ENCODE measurements at places on chromosomes 6 and 20.

GRCh38 chr6:104162036-104162669 lies 697.6 kb downstream of the HACE1 start:
- no peak for DNase-seq

- no peak for DNase-seq
These were observed 658.8 kb upstream of the DEFB115 start for GRCh38 chr20:30598460-30599230.

DNA sequence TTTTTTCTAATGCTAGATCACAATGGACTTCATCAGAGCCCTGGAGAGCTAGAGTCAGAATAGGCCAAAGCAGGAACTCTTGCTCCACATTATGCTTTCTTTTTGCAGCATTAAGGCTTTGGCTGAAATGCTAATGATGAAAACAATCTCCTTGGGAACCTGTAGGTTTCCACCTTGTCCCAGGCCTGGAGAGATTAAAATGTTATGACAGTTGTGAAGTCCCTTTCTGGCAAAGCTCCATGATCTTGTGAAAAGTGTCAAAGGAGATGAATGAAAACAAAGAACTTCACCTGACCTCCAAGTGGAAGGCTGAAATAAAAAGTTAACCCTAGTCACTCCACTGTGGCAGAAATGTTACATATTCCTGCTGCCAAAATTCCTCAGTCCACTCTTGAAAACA lies 64.0 kb upstream of the LRRC1 start:
- DNase-seq = no peak

DNA sequence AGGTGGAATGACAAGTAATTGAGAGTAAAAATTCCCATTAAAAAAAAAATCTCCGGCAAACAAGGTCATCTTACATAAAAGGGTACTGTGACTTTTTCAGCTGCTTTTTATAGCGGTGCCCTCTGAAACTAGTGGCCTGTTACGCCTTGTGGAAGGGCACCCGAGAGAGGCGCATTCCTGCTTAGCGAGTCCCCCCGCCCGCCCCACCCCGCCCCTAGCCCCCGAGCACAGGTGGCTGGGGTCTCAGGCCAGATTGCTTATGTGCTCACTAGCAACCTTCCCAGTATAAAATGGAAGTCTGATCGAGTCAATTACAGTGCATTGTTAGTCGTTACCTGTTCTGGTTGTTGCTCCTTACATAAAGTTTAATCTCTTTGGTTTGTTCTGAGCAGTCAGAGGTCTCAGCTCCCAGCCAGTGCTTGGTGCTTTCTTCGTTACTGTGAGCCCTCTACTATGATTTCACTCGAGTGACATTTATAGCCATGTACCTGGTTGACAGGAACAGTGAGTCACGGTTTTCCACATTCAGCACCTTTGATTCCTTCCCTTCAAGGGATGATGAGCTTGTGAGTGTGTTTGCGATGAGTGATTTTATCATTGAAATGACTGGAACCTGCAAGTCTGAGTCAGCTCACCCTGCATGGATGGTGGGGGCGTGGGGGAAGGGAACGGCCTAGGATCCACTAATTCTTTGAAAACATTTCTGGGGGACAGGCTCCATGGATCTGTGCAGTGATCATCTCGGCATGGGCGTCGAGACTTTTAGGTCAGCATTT lies 47.6 kb downstream of the ZDHHC14 start:
- no peak for DNase-seq

- no peak for DNase-seq
These were observed 92.7 kb downstream of the EYA4 start for GRCh38 chr6:133333852-133334251.

DNA sequence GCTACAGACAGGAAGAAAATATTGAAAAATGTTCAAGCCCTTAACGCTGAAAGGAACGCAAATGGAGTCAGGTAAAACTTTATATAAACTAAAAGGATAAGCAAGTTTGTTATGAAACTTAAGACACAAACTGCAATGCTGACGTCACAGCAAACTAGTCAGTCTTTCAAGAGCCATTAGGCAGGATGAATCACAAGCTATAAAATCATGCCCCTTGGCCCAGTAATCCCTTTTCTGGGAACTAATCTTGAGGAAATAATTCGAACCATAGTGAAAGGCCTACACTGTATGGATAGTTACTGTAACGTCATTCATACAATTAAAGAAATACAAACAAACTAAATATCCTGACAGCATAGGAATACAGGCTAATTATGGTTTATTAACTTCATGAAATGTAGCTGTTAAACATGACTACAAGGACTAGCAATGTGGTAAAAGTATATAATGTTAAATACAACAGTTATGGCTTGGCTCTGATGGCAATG lies 42.7 kb upstream of the HINT3 start:
- DNase-seq = no peak

DNA sequence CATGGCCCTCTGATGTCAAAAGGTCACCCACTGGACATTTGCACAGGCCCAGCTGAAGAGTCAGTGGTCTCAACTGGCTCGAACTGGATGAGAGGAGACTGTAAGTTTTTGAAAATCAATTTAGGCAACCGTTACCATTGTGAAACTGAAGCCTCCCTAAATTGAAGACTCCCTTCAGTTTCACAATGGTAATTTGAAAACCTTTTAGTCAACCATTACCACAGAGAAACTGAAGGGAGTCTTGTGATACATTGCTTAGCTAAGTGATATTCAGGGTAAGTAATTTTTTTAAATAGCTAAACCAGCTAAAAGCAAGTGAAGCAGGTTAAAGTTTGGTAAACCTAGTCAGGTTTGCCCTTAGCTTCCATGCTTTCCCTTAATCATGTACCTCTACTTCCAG lies 197.3 kb upstream of the NT5E start:
- DNase-seq = no peak

- no peak for DNase-seq
These were observed 35.0 kb downstream of the SERPINB1 start for GRCh38 chr6:2806644-2807043.

DNA sequence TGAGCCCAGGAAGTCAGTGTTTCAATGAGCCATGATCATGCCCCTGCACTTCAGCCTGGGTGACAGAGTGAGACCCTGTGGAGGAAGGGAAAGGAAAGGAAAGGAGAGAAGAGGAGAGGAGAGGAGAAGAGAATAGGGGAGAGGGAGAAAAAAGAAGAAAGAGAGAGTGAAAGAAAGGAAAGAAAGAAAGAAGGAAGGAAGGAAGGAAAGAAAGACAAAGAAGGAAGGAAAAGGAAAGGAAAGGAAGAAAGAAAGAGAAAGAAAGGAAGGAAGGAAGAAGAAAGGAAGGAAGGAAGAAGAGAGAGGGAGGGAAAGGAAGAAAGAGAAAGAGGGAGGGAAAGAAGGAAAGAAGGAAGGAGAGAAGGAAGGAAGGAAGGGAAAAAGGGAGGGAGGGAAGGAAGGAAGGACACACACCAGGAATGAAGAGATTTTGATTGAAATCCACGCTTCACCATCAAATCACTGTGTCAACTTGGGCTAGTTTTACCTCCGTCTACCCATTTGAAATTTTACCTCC lies 14.3 kb downstream of the WFDC8 start:
- no peak for DNase-seq

GRCh38 chr20:57711311-57711712 lies 1.5 kb upstream of the PMEPA1 start:
- DNase-seq = no peak

GRCh38 chr6:143183666-143184065 lies 123.0 kb downstream of the AIG1 start:
- no peak for DNase-seq

- DNase-seq = no peak
These were observed 170.2 kb downstream of the PREX1 start for GRCh38 chr20:48657426-48658197.

GRCh38 chr6:144065213-144065660 lies 30.1 kb downstream of the SF3B5 start:
- DNase-seq = no peak

DNA sequence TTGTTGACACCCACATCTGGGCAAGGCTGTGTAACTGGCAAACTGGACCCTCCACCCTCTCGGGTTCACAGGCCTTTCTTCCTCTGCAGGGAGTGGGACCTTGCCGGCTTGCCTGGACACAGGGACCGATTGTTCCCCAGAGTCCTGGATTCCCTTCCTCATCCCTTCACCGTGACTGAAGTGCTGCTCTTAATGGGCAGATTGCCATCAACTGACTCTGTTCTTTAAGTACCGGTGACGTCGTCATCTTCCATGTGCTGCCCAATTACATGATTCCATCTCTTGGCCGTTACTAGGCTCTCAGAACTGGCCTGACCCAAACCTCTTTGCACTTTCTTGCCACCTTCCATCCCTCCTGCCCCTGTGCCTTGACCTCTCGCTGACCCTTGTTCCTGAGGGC lies 85.4 kb downstream of the EYA4 start:
- DNase-seq = no peak

- no peak for DNase-seq
These were observed 683.3 kb downstream of the QKI start for GRCh38 chr6:164097551-164098398.

- DNase-seq = no peak
These were observed 22.3 kb upstream of the PPARD start for GRCh38 chr6:35320031-35320410.

DNA sequence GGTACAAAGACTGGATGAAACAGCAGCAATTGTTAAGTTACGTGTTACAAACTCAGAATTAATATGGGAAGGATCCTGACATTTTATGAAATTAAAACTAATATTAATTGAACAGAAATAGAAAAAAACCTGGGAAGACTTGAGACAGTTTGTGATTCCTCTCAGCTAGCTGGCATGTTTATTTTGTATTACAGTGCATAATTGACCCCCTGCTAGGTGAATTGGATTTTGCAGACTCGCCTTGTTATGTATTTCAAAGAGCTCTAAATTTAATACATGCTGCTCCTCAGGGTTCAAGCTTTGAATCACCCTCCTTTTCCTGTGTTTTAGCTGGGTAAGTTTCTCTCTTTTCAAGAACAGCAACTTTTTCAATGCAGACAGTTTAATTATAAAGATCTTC lies 339.4 kb downstream of the PLCB1 start:
- no peak for DNase-seq

DNA sequence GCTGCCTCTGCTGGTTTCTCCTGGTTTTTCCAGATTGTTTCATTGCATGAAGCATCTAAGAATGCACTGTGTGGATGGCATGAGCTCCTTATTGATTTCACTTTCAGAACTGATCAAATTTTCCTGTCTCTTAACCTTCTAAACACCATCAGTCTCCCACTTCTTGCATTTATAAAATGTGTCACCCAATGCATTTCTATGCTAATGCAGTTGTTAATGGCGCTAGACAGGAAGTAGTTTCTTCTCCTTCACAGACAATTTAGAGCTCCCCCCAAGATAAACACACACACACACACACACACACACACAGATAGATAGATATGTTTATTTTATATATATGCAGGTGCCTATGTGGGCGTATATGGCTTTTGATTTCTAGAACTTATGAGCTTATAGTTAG lies 45.6 kb upstream of the FOXA2 start:
- DNase-seq = no peak

DNA sequence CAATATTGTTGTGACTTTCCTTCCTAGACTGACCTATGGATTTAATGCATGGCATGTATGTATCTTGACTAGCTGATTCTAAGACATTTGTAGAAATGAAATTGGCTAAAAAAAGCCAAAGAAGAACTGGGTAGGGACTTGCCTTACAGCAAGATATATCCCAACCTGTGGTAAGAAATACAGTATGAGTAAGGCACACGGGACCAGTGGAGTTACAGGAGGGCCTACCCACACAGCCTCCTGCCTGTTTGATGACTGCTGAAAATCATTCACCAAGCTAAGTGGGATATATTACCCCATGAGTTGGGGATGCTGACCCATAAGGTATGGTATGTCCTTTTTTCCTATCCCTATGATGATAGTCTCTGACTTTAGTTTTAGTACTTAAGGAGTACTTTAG lies 112.2 kb downstream of the INSM1 start:
- no peak for DNase-seq

DNA sequence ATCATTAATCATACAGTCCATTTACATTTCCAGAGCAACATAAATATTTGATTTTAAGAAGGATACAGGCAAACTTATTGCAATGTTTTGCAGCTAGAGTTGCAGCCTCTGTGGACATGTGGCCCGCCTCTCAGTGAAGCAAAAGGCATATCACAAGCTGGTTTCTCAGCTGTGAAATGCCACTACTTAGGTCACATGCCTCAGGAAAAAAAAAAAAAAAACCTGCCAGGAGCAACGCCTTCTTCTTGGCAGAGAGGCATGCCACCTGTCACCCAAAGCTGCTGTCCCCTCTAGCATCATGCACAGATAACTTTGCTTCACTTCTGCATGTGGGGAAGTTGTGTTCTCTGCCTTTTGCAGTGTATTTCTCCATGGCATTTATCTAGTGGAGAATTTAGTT lies 18.5 kb downstream of the GRM1 start:
- DNase-seq = no peak

DNA sequence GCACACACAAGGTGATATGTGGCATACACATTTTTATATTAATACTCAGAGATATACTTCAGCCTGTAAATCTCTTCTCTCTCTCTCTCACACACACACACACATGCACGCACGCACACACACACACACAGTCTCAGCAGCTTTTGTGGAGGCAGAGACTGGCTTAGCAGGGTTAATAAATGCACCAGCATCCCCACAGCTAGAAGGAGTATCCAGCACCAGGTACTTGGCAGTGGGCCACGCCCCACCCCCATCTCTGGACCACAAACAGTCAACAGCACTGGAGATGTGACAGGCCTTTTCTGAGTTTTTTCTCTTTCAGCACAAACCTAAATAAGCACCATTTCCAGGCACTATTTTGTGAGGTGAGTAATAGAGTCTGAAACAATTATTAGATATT lies 47.3 kb upstream of the LRFN2 start:
- DNase-seq = peak; percentile 53

DNA sequence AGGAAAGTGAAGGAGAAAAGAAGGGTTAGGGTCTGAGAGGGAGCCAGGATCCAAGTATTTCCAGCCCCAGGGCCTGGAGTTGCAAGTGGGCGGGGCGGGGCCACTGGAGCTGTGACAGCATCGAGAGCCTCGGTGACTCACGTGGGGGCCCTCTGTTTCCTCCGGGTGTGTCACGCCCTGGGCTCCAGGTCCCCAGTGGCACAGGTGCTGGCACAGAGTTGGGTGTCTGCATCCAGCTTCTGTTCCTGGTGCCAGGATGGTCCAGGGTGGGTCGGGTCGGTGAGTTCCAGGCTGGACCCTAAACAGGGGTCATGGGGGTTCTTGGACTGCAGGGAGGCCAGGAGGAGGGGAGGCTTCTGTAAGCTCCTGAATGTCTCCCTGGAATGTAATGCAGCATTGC lies 16.7 kb downstream of the RAET1L start:
- DNase-seq = peak; percentile 71

DNA sequence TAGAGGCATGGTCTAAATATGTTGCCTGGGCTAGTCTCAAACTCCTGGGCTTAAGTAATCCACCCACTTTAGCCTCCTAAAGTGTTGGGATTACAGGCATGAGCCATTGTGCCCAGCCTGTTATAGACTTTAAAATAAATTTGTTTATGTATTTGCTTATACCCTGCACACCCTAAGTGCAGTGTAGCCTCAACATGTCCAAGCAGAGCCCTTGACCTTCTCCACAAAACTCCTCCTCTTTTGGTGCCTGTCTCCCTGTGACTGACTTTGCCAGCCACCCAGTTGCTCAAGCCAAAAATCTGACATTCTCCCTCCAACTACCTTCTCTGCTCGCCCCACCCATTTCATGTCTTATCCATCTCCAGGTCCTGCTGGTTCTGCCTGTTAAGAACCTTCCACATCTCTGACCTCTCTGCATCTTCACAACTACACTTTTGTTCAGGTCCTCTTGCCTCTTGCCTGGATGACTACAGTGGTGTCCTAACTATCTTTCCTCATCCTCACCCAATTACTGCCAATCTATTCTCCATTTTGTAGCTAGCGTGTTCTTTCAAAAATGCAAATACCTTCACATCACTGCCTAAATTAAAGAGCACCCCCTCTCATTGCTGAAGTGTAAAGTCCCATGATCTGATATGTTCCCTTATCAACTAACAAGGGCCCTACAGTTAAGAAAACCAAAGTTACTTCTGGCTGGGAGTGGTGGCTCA lies 11.2 kb upstream of the KIFC1 start:
- DNase-seq = no peak

All from coronary artery (tissue), 2 donors.